ENCODE measurements at places on chromosomes 12 and 14.

- DNase-seq: no peak
Observed at GRCh38 chr12:112340230-112340629, 42.0 kb downstream of the HECTD4 start.

- no peak for DNase-seq
Observed at GRCh38 chr14:81613341-81614045, 79.8 kb upstream of the SEL1L start.

GRCh38 chr12:23488130-23488529 is 461.3 kb downstream of the SOX5 start:
- DNase-seq: no peak

GRCh38 chr14:53613404-53614253 is 343.0 kb downstream of the BMP4 start:
- no peak for DNase-seq

- DNase-seq: no peak
Observed at GRCh38 chr12:13209436-13210235, 13.1 kb downstream of the EMP1 start.

GRCh38 chr12:56521209-56521589 is 421 bp upstream of the RBMS2 start:
- DNase-seq: no peak

DNA sequence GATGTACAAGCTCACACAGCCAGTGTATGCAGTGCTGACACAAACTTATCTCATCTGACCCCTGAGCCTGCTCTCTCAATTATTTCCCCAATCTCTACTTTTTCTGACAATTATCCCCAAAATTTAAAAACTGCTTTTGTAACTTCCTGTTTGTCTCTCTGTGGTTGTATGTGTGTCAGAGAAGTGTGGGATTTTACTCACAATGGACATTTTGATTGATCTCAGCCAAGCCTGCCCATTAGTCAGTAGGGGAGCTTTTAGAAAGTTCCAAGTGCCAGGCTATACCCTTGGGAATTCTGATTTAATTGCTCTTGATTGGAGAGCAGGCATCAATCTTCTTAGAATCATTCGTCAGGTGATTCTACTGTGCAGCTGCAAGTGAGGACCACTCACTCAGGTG is 64.9 kb upstream of the LMNTD1 start:
- DNase-seq: no peak

DNA sequence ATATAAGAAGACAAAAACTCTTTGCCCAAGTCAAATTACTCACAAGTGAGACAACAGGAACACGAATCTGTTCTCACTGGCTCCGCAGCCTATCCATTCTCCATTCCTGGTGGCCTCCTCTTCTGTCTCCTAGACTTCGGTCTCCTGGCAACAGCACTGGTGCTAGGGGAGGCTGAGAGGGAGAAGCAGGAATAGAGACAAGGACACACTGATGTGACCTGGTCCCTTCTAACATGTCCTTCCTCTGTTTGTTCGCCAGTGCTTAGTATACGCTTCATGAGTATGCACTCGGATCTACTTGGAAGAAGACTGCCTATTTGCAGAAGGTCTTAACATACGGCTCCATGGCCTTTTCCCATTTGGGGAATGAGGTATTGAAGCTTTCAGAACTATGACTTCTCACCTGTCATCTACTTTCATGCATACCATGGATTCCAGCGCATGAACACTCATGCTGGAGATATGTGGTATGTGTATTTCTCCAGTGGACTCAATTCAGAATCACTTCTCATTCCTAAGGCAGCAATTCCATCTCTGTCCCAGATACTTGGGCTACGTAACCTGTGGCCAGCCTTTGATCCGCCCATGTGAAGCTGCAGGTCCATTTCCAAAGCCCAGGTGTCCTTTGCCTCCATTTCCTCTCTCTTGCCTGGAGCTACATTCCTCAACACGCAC is 33.9 kb downstream of the BHLHE41 start:
- DNase-seq: no peak

DNA sequence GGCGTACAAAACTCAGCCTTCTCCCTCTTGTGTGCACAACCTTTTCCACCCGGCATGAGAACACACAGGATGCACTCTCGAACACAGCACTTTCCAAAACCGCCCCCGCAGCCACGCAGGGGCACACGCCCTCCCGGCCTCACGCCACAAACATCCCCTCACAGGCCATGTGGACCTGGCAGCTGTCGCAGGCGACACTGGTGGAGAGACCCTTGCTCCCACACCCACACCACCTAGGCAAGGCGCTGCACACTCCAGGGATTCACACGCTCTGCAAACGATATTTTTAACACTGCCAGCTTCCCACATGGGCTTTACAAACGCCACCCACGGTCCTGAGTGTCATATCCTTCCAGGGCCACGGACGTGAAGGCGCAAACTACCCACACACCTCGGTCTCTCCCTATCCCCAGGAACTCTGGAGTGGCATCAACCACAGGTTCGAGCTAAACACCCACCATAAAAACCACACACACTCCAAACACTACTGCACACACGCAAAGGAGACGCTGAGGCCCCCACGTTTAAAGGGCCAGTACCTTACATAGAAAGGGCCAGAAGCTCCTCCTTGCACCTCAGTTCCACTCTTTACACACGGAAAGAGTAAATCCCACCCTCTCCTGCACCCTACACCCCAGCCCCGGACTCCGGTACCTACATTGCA is 12.4 kb upstream of the ITGB7 start:
- peak; percentile 16 for DNase-seq

DNA sequence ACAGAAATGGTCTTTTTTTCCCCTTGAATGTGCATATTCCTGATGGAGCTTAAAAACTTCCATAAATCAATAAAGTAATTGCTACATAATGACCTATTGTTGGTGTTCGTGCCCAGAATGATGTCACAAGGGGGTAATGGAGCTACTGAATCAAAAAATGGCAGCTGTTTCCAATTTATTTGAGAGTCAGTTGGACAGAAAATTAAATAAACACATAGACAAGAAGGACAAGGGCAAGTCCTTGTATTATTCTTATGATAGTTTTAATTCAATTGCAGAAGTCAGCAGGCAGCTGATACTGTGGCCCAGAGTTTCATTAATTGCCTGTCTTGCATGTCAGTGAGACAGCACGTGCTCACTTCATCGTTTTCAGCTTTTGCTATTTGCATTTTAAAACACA is 473.5 kb downstream of the ETNK1 start:
- no peak for DNase-seq

DNA sequence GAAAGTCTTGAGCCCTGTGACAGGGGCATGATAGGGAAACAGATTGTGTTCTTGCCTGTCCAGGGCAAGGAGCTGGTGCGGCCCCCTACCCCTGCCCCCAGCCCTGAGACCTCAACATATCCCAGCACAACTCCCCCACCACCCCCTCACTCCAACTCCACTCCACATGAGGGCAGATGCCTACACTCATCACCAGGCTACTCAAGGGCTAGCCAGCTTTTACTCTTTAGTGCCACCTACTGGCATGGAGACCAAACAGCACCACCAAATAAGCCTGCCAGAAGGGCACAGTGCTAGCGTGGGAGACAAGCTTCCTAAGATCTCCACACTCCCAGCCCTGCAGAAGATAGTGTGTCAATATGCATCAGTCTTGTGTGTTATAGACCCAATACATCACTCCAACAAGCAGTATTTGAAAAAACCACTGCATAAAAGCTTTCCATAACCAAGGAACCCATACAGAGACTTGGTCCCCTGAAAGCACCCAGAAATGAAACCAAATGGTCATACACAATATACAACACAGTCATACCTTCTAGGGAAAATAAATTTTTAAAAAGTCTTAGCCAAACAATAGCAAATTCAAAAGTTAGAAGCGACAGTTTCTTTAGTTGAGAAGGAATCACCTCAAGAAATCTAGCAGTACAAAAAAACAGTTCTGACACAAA is 154.4 kb downstream of the KCNK10 start:
- DNase-seq: peak; percentile 34

- no peak for DNase-seq
Observed at GRCh38 chr14:29390081-29390832, 537.4 kb downstream of the PRKD1 start.

- DNase-seq: no peak
Observed at GRCh38 chr14:104600141-104600643, 4.4 kb downstream of the TMEM179 start.

GRCh38 chr12:52442600-52443061 is 8.5 kb upstream of the KRT75 start:
- DNase-seq: no peak

DNA sequence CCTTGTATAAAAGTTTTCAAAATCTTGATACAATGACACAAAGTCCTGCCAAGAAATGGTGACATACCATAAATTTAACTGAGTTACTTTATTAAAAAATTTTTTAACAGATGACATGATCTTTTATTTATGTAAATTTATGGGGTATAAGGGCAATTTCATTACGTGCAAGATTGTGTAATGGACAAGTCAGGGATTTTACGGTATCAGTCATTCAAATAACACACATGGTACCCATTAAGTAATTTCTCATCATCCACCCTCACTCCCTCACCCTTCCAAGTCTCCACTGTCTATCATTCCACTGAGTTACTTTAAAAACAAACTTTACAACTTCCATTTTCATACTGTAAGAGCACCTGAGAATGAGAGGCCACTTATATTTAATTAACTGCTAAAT is 37.4 kb downstream of the SPTLC2 start:
- DNase-seq: no peak

DNA sequence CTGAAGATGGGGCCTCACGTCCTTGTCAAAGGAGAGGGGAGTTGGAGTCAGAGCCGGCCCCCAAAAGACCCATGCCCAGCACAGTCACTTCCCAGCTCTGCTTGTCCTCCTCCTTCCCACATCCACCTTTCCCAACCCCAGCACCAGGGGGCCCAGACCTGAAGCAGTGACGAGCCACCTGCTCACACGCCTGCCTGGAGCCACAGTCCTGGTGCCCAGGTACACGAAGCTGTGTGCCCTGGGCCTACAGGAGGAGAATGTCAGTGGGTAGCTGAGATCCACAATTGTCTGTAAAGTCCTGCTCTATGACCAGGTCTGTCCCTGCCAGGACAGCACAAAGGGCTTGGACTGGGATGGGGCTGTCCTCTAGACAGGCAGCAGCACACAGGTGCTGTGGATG is 126.8 kb upstream of the PZP start:
- no peak for DNase-seq

DNA sequence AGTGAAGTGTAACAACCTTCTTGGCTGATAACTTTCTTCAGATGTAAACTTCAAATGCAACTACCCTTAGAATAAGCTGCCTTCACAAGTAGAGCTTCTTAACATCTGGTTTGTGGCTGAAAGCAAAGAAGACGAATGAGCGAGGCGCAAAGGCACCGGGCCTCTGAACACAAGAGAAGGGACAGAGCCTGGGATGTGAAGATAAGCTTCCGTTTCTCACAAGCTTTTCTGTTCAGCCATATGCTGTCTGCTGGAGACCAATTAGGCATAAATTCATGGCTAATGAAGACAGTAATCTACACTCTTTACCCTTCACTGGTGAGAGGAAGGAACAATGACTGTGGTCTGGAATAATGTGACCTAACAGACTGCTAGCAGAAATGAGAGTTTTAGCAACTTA is 195.2 kb downstream of the ATXN7L3B start:
- DNase-seq: no peak

- no peak for DNase-seq
Observed at GRCh38 chr12:110591451-110592051, 8.4 kb upstream of the PPTC7 start.

DNA sequence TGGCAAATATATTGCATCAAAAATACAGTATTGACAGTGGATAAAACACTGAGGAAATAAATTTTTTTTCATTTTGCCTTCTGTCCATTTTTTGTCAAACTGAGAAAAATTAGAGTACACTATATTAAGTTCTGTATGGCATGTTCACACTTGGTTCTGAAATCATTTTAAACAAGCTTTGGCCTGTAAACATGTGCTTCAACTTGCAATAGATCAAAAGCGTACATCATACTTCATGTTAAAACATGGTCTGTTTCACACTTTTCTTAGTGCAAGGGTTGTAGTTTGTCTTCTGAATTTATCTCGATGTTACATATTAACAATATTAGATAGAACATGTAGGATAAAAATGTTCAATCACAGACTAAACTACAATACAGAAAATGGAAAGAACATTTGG is 208.0 kb downstream of the PCNX1 start:
- no peak for DNase-seq

- no peak for DNase-seq
Observed at GRCh38 chr14:82073547-82073946, 539.9 kb upstream of the SEL1L start.

GRCh38 chr14:24964048-24964447 is 85.9 kb downstream of the STXBP6 start:
- no peak for DNase-seq

DNA sequence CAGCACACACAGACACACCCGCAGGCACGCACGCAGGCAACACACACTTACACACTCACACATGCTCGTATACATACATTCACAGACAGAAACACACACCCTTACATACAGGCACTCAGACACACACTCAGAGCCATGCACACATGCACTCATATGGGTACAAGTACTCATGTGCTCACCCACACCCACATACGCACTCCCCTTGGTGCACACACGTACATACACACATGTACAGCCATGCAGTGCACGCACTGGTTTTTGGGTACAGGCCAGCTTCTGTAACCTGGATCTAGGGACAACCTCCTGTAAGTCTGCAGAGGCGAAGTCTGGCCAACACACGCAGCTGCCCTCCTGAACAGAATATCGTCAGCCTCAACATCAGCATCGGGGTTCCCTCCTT is 221.3 kb upstream of the RTL1 start:
- no peak for DNase-seq

GRCh38 chr12:51911788-51912711 is 4.7 kb downstream of the ACVRL1 start:
- DNase-seq: no peak

GRCh38 chr12:15546102-15546701 is 223.9 kb downstream of the PTPRO start:
- no peak for DNase-seq

GRCh38 chr14:88166616-88167015 is 156.5 kb downstream of the KCNK10 start:
- no peak for DNase-seq

DNA sequence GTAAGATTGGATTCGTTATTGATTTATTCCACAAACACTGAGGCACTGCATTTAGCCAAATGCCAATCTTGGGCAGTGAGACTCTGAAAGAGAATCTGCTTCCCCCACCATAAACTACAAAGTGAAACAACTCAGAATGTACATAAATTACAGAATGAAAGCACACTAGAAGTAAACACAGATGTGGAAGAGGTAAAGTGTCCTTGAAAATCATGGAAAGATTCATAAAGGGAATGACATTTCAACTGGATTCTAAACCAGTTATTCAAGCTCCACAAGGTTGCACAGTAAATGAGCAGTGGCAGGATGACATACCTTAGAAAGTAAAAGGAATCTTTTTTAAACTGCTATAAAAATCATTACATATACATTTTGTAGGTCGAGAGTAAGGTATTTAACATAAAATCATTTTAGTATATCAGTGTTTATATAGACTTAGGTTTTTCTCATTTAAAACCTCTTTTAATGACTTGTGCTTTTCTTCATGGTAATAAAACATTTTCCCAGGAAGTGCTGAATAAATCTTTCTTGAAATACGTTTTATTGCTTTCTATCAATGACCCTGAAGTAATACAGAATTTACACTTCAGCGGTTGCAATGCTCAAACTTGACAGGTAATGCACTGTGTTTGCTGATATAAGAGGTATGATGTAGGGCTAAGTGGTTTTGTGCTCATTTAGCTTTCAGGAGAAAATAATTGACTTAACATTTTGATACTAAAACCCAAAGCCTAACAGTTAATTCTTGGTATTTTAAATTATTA is 270.6 kb downstream of the NAV3 start:
- DNase-seq: no peak
